ENCODE measurements at places on chromosomes 2 and 18.

- DNase-seq, result no peak
Observed at GRCh38 chr2:128504246-128505149, 185.8 kb upstream of the HS6ST1 start.

- DNase-seq, result no peak
Observed at GRCh38 chr2:194705398-194705797, 951.6 kb upstream of the SLC39A10 start.

DNA sequence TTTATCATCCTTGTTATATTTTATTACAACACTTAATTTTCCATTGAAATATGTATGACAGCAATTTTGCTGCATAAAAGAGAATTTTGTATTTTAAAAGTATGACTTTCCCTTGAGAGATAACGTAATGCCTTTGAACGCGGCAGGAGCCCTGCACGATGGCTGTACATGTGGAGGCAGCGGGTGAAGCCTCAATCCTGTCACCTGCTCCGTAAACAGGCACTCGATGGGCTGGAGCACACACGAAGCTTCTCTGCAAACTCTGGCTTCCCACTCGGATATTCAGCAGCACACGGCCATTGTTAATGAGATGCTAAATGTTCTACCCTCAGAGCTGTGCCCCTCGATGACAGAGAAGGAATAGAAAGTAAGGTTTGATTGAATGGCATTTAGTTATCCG, 184.4 kb downstream of the RTP5 start:
- DNase-seq, result no peak

- no peak for DNase-seq
Observed at GRCh38 chr18:10131460-10132395, 217.9 kb downstream of the VAPA start.

DNA sequence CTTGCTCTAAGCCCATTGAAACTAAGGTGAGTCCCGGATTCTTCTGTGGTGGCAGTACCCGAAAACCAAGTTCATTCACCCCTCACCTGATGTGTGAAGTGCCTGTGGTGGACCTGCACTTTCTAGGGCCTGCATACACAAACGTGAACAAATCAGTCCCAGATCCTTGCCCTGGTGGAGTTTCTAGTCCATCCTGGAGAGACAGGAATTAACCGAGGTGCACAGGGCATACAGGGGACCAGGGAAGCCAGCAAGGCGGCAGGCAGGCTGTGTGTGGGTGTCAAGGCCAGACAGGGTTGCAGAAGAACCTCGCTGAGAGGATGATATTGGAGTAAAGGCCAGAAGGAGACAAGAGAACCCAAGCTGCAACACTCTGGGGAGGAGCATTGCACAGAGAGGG, 106.1 kb downstream of the SMIM21 start:
- no peak for DNase-seq

DNA sequence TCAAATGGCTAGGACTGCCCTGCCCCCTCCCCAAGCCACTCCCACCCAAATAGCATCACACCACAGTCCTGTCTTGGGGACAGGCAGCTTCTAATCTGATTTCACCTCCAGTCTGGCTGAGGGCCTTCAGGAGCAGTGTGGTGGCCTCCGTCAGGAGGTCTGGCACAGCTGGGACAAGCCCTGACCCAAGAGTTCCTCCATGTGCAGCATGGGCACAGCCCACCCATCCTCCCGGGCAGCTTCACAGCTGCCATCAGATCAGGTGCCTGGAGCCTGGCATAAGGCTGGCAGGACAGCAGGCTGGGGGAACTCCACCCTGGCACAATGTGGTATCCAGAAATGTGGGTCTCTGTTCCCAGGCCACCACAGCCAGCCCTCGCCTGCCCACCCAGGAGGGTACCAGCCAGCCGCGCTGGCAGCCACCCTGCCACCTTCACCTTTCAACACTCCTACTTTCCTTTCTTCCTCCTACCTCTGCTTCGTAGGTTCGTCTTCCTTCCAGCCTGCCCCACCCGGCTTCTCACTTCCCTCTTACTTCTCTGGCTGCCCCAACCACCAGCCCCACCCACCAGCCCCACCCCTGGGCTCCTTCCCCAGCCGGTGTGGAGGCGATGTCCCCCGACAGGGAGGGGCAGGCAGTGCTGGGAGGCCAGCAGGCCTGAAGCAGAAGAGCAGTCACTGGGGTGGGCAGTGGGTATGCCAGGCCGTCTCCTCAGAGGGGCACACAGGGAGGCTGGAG, at the start of gene CAPG:
Gene CAPG, minus strand, starts transcription at position 522 of the 739 bp plus-strand sequence. CDS start 8,221 bp downstream, outside the sequence.
- no peak for DNase-seq

- DNase-seq, result no peak
Observed at GRCh38 chr18:67199993-67200617, 316.4 kb downstream of the DSEL start.

- DNase-seq, result no peak
Observed at GRCh38 chr2:12264146-12264545, 452.6 kb upstream of the TRIB2 start.

DNA sequence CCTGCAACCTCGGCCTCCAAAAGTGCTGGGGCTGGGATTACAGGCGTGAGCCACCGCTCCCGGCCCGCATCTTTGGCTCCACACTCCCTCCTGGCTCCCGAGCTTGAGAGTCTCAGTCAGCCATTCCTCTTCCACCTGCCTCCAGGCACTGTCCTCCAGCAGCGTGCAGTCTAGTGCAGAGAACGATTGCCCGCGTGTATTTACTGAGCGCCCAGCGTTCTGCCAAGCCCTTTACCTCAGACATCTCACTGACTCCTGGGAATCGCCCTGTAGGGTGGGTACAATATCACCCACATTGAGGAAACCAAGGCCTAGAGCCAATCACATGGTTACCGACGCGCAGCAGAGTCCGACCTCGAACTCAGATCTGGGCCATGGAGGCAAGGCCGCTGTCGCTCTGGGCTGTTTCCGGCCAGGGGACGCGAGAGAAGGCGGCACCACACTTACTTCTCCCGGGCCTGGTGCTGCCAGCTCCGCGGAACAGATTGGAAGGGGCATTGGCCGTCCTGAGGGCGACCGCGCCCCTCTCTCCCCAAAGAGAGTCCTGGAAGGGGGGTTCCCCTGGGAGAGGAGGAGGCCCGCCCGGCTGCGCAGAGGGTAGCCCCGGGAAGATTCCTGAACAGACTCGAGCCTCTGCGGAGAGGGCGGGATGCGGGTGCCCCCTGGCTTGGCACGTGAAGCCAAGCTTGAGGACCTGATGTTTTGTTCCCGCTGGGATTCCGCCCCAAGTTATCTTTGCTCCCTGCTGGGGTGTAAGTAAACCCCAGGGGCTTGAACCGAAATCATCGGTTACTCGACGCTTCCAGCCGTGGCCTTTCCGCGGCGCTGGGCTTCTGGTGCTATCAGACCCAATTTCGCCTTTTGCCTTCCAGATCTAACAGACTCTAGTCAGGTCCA, 5.2 kb upstream of the DLX2 start:
- DNase-seq, result no peak

GRCh38 chr18:43680096-43680495, 402.8 kb upstream of the SYT4 start:
- no peak for DNase-seq

GRCh38 chr2:71833855-71834560, 313.7 kb downstream of the CYP26B1 start:
- no peak for DNase-seq

- DNase-seq, result no peak
Observed at GRCh38 chr2:3319745-3320566, 57.7 kb downstream of the EIPR1 start.

DNA sequence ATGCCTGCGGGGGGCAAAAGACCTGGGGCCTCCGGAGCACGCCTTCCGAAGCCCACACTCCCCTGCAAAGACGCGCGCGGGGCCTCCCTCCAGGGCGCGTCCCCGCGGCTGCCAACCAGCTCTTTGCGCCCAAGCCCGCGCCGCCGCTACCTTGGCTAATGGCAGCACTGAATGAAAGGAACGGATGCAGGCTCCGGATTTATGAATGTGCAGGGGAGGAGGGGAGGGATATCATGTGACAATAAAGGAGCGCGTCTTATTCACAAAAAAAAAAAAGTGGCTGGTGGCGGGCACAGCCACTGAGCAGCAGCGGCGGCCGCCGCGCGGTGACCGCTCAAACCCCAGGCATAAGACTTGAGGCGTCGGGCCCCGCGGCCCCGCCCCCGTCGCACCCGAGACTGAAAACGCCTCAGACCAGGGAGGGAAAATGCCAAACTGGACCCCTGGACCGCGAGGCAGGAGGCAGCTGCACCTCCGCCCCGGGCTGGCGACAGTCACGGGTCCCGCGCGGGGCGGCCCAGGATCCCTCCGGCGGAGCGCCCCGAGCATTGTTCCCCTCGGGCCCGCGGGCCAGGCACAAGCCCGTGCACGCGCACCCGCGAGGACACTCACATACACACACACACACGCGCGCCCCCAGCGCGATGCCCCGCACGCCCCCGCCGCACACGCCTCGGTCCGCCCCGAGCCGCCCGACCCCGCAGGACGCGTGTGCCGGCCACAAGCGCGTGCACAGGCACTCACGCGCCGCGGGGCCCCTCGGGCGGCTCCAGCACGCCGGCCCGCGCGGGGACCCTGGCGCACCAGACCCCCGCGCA, 1.6 kb downstream of the SPRED2 start:
- no peak for DNase-seq

DNA sequence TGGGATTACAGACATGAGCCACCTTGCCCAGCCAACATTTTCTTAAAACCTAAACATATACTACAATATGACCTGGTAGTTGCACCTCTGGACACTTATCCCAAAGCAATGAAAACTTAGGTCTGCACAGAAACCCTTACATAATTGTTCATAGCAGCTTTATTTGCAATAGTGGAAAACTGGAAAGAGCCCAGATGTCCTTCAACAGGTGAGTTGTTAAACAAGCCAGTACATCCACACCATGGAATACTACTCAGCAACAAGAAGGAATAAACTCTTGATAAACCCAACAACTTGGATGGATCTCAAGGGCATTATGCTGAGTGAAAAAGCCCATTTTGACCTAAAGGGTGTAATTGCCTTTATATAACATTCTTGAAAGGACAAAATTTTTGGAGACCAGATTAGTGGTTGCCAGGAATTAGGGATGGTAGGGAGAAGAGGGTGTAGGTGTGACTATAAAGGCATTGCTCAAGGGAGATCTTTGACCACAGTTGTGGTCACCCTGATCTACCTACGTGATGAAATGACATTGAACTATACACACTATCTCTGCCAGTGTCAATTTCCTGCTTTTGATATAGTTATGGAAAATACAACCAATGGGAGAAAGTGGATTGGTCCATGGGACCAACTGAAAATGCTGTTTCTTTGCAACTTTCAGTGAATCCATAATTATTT, 11.9 kb upstream of the AMMECR1L start:
- DNase-seq, result no peak

DNA sequence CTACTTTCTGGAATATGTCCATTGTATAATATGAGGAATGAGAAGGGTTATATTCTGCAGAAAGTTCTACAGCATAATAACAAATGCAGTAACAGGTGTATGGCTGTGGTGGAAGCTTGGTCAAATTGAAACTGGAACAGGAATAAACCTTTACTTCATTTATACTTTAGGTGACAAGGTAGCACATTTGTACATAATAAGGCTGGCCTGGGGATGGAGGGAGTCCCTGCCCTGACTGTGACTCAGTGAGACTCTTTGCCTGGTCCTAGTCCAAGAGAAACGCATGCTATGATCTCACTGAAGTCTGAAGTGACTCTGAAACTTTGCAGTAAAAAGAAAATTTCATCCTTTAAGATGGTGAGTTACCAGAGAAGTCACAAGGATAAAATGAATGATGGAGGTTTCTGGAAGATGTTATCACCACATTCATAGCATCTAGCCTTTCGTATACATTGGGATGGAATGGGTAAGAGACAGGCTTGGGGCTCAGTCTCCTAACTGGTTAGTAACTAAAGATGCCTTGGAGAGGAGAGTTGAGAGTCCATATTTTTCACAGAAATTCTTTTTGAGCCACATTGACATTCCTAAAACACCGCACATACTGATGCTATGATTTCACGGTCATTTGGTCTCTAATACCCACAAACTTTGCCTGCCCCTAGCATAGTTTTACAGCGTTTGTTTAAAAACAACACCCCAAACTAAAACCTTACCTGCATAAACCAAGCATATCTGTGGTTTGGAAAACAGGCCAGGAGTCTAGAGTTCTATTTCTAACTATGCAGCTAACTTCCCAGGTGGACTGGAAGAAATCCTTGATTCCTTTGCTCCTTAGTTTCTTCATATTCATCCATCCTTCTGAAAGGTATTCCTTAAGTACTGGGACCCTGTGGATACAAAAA, 42.4 kb upstream of the NABP1 start:
- no peak for DNase-seq

DNA sequence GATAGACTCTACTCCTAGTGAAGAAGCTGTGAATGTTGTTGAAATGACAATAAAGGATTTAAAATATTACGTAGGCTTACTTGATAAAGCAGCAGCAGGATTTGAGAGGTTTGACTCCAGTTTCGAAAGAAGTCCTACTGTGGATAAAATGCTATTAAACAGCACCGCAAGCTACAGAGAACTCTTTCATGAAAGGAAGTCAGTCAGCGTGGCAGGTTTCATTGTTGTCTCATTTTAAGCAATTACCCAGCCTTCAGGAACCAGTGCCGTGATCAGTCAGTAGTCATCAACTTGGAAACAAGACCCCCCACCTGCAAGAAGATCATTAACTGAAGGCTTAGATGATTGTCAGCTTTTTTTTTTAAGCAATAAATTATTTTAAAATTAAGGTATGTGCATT, 14.0 kb downstream of the USP14 start:
- no peak for DNase-seq

- DNase-seq, result no peak
Observed at GRCh38 chr2:10267551-10268465, 34.9 kb upstream of the HPCAL1 start.

Data from D721Med (cell line).